Prostate gland (tissue), 2 donors: ENCODE measurements at places on chromosomes 7 and 10. TPM values are rescaled to one million over a fixed set of nuclear protein-coding genes. Genes with fewer than 3 reads are reported as not detected.

DNA sequence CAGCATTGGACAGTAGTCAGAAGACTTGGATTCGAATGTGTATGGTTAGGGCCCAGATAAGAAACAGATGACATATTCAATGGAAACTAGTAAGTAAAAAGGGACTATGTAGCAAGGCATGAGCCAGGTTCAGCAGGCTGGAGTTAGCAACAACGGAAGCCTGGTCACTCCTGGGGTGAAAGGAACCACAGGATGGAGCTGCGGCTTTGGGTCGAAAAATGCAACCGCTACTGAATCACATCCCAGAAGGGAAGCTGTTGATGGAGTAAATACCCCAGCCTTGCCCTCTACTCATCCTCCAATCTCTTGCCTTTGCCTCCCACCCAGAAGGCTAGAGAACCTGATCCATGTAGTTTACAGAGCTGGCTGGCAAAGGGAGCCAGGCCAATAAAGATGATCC, 37.5 kb upstream of the EGR2 start:
- H3K27ac ChIP-seq, result no peak overlapping the region
- DNase-seq, result no peak
- H3K4me1 ChIP-seq, result peaks cover 2% of the 10 kb centered on the region
- H3K36me3 ChIP-seq, result no peaks in the 10 kb centered on the region
- H3K27me3 ChIP-seq, result no peaks in the 10 kb centered on the region
- H3K4me3 ChIP-seq, result no peak overlapping the region

GRCh38 chr7:117333168-117333567, 10.3 kb upstream of the WNT2 start:
- no peak overlapping the region for H3K4me3 ChIP-seq
- no peaks in the 10 kb centered on the region for H3K4me1 ChIP-seq
- no peaks in the 10 kb centered on the region for H3K27me3 ChIP-seq
- no peaks in the 10 kb centered on the region for H3K36me3 ChIP-seq
- DNase-seq, result no peak

DNA sequence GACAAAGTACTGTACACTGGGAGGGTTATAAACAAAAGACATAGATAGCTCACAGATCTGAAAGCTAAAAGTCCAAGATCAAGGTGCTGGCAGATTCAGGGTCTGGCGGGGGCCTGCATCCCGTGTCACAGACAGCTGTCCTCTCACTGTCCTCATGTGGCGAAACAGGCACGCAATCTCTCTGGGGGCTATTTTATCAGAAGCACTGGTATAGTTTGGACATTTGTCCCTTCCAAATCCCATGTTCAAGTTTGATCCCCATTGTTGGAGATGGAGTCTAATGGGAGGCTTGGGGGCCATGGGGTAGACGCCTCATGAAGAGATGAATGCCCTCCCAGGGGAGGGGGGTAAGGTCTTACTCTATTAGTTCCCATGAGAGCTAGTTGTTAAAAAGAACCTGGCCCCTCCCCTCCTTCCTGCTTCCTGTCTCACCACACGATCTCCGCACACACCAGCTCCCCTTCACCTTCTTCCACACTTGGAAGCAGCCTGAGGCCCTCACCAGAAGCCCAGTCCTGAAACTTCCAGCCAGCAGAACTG, 72.5 kb upstream of the UCN3 start:
- H3K27ac ChIP-seq, result peak overlapping the region; percentile 29
- no peaks in the 10 kb centered on the region for H3K27me3 ChIP-seq

- no peak overlapping the region for H3K27ac ChIP-seq
- no peak overlapping the region for H3K4me3 ChIP-seq
- no peaks in the 10 kb centered on the region for H3K36me3 ChIP-seq
- no peaks in the 10 kb centered on the region for H3K27me3 ChIP-seq
Observed at GRCh38 chr10:86254526-86255174, 111.9 kb downstream of the GRID1 start.

GRCh38 chr10:73886085-73886529, 11.8 kb upstream of the CAMK2G start:
- peaks cover 29% of the 10 kb centered on the region for H3K4me1 ChIP-seq
- H3K4me3 ChIP-seq, result no peak overlapping the region
- DNase-seq, result peak; percentile 74
- H3K27ac ChIP-seq, result peak overlapping the region; percentile 82

Gene NAT16
- not detected for total RNA-seq
